Muscle of leg (tissue), 16 donors: ENCODE measurements at places on chromosomes 16 and 17. TPM values are rescaled to one million over a fixed set of nuclear protein-coding genes. Genes with fewer than 3 reads are reported as not detected.

Gene SLC5A10
- polyA plus RNA-seq = not detected

DNA sequence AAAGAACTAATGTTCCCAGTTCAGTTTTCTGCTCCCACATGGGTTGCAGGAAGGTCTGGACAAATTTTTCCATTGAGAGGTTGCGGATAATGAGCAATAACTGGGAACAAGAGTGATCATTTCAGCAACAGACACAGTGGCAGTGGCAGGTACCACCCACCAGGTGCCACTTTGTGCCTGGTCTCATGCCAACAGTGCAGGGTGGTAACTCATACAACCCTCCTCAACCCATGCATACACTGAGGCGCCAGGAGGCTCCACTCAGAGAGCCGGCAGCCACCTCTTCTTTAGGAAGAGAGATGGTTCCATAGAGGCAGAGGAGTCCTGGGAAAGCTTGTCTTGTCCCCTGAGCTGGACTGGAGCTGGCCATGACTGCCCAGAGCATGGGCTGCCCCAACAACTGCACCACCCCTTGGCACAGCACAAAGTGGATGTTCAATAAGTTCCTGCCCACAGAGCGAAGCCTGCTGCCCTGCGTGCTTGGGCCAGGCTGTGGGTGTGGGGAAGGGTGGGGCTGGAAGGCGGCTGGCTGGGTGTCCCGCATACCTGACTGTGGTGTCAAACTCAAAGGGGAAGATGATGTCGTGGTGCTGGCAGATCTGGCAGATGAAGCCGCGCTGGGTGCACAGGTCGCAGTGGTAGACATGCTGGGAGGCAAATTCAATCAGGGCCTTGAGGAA, 6.4 kb upstream of the ARHGAP27 start:
- DNase-seq = no peak

Gene NACA2
- polyA plus RNA-seq = 2.2 TPM

Gene KRT40
- polyA plus RNA-seq = 11.0 TPM

DNA sequence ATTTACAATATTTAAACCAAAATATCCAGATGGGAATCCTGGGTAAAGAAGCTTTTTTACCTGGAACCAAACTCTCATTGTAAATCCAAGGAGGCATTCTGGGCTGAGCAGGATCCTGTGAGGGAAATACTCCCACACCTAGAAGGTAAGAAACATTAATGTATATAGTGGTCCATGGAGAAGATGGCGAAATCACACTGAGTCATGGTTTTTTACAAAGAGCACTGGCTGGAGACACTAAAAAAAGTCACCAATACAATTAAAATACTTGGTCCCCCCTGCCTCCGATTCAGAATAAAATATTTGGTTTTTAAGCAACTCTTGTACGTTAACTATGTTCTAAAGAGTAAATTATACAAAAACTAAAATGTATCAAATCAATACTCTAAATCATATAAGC, 32.9 kb downstream of the SYNRG start:
- DNase-seq = no peak

GRCh38 chr17:37158290-37158689, 209.5 kb downstream of the AATF start:
- no peak for DNase-seq

DNA sequence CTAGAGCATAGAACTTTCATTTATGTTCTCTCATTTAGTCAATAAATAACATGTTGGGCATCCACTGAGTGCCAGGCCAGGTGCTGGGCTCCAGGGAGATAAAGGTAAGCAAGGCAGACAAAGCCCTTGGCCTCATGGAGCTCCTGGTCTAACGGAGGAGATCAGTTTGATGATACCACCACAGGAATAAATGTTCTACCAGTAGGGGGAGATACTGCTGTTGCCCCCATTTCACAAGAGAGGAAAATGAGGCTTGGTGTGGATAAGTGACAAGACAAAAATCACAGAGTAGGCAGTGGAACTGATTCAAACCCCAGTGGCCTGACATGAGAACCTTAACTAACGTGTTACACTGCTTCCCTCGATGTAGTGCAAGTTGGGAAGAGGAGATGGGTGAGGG, 80.4 kb upstream of the ERCC4 start:
- DNase-seq = no peak

DNA sequence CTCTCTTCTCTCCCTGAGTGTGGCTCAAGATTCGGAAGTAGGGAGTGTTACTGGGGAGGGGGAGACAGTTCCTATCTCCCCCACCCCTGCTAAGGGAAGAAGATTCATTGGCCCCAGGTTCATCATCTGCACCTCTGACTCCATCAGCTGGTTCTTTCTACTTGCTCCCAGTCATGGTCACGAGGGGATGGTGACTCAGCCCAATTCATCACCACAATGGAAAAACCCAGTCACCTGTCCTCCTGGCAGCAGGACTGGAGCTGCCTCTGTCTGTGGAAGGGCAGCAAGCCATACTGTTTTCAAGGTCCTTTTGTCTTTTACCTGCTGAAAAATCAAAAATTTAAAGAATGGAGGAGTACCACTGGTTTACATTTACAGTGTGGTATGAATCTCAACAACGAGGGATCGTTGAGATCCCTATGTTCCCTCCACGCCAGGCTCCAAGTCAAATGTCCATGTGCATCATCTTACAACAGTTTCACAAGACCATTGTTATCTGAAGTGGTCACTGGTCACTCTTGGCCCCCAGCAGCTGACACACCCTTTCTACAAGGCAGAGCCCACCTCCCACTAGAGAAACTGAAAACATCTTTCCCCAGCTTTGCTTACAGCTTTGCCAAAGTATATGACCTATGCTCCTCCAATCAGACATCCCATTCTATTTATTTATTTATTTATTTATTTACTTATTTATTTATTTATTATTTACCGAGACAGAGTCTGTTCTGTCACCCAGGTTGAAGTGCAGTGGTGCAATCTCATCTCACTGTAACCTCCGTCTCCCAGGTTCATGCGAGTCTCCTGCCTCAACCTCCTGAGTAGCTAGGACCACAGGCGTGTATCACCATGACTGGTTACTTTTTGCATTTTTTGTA, 40.4 kb upstream of the NDRG4 start:
- no peak for DNase-seq
